IPS DF 6.9 (cell line): ENCODE measurements at places on chromosomes 3 and 15.

DNA sequence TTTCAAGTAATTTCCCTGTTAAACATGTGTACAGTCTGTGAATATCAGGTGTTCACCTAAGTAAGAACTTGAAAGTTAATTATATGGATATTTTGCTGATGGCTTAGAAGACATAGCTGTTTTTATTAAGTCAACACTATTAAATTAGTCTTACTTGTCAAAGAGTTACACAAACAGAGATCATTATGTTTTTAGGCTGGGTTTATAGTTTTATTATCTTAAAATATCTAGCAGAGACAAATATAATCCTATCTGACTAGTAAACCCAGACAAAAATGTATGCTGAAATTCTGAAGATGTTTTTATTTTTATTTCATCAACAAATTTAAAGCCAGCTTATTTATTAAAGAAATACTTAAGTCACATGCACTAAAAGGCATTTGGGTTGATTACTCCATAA is 51.2 kb upstream of the CCK start:
- DNase-seq = no peak

DNA sequence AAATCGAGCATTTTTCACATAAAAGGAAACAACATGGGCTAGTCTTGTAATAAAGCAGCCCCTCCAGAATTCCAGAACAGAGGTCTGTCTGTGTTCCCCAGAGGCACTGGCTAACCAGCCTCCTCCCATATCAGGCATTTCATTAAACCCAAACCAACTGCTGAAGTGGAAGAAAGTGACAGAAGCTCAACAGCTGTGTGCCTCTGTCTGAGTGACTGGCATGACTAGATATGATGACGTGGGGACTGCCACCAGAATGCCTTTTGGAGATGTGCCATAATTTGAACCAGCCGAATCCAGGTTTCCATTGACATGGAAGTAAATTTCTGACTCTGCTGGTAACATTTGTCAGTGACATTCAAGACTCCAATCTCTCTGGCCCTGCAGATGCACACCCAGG is 8.7 kb downstream of the LIMD1 start:
- DNase-seq = no peak

DNA sequence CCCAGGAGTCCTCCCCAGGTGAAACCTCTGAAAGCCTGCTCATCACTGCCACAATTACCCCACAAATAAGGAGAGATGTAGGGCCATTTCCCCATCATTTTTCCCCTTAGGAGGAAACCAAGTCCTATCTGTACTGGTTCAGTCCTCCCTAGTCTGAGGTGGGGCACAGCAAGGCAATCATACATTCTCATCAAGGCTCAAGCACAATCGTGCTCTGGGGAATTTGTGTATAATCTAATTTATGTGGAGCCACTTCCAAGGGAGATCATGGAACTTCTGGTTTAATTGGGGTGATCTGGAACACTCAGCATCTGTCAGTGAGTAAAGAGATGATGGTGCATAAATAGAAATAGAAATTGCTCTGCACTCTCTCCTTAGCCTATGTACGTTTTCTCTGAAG is 546.9 kb downstream of the IGSF11 start:
- DNase-seq = no peak

DNA sequence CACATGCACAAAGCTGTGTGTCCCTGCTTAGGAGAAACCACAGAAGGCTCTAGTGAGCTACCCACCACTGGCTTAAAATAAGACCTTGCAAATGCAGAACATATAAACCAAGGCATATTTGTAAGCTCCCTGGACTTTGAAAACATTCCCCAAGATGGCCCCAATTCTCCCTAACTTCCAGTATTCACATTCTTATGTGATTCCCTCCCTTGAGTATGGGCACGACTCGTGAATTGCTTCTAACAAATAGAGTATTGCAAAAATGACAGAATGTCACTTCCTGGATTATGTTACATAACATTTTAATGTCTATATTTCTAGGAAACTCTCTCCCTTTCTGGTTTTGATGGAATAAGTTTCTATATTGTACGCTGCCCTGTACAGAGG is 131.8 kb upstream of the MCTP2 start:
- no peak for DNase-seq

DNA sequence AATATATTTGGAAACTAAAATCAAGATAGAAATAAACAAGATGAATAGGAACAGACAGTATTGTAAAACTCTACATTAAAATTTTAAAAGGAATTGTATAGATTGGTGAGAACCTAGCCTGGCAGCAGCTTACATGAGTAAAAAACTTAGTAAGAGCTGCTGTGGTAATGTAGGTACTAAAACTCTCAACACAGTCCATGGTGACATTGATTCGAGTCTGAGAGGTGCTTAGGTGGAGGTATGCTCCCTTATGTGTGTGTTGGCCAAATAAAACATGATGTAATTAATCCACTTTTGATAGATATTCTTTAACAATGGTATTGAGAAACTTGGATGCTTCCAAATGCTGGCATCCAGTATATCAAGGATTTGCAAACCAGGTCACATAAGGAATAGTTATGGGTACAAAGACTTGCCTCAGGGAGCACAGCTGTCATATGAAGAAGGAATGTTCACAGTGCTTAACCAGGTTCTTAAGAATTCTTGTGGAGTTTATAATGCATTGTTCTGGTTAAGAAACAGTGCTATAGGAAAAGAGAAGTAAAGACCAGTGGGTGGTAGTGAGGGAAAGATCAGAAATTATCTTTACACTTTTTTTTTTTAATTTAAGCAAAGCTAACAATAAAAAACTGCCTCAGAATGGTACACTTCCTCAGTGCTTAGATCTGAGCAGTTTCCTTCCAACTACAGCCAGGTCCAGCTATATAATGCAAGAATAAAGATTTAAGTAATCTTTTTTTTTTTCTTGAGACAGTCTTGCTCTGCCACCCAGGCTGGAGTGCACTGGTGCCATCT is 24.6 kb upstream of the IL20RB start:
- no peak for DNase-seq

- no peak for DNase-seq
These were observed 272.7 kb downstream of the RPLP1 start for GRCh38 chr15:69725275-69725674.

GRCh38 chr3:78791753-78792152 is 976.0 kb downstream of the ROBO1 start:
- DNase-seq = no peak

- DNase-seq = no peak
These were observed 24.5 kb downstream of the SEMA3G start for GRCh38 chr3:52420388-52420787.

DNA sequence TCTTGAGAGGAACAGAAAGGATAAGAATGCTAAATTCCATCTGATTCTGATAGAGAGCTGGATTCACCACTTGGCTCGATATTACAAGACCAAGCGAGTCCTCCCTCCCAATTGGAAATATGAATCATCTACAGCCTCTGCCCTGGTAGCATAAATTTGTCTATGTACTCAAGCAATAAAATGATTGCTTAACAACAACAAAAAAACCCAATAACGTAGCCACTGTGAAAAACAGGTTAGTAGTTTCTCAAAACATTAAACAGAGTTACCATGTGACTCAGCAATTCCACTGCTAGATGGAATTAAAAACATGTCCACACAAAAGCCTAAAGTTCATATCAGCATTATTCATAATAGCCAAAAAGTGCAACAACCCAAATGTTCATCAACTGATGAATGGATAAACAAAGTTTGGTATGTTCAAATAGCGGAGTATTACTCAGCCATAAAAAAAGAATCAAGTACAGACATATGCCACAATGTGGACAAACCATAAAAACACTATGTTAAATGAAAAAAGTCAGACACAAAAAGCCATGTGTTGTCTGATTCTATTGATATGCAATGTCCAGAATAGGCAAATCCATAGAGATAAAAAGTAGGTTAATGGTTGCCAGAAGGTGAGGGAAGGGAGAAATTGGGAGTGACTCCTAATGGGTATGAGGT is 16.8 kb downstream of the BCL2L10 start:
- no peak for DNase-seq

DNA sequence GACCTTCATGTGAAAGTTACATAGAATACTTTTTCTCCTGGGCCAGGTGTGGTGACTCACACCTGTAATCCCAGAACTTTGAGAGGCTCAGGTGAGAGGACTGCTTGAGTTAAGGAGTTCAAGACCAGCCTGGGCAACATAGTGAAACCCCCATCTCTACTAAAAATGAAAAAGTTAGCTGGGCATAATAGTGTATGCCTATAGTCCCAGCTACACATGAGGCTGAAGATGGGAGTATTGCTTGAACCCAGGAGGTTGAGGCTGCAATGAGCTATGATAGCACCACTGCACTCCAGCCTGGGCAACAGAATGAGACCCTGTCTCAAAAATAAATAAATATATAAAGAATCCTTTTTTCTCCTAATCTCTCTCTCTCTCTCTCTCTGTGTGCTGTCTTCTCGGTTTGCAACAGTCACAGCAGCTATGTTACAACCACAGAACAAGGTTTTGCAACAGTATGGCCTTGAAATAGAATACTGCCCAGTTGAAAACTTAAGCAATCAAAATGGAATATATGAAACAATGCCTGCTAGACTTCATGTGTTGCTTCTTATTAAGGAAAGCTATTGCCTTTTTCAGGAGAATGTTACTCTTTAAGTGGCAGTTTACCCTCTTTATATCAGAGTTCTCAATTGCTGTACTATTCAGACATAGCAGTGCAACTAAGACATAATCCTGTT is 12.3 kb upstream of the DENND4A start:
- DNase-seq = no peak

- no peak for DNase-seq
These were observed 28.8 kb downstream of the DCP1A start for GRCh38 chr3:53318522-53318921.

GRCh38 chr3:114294940-114295480 is 1.2 kb downstream of the TIGIT start:
- DNase-seq = no peak

DNA sequence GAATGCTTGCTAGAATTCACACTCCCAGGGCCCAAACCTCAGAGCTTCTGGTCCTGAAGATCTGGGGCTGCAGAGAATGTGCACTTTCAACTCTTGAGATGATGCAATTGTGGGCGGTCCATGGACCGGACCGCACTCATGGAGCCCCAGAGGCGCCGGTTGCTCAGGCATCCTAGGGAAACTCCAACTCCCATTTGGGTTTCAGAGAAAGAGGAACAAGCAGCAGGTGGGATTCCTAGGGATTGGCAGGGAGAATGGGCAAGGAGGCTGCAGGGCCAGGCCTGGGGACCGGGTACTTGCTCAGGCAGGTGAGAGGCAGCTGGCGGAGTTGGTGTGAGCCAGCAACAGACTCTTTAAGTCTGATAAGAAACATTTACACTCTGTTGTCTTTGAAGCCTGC is 3.5 kb downstream of the NOX5 start:
- no peak for DNase-seq

DNA sequence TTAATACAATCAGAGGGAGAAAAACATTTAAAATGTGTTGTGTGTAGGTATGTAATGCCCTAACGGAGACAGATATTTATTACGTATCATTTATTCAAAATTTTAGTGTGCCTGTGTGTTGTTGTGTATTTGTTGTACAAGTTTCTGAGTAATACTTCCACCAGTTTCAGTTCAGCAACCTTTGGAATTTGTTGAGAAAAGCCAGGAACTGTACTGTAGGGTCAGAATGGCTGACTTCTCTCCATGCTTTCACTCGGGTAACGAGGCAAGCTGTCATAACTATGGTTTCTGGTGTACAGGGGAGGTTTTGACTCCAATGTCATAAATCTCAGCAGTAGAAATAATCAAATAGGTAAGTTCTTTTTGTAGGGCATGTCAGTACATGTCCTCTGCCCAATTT is 23.8 kb upstream of the CNTN6 start:
- DNase-seq = no peak

- DNase-seq = no peak
These were observed 169.6 kb downstream of the UACA start for GRCh38 chr15:70593795-70594194.

DNA sequence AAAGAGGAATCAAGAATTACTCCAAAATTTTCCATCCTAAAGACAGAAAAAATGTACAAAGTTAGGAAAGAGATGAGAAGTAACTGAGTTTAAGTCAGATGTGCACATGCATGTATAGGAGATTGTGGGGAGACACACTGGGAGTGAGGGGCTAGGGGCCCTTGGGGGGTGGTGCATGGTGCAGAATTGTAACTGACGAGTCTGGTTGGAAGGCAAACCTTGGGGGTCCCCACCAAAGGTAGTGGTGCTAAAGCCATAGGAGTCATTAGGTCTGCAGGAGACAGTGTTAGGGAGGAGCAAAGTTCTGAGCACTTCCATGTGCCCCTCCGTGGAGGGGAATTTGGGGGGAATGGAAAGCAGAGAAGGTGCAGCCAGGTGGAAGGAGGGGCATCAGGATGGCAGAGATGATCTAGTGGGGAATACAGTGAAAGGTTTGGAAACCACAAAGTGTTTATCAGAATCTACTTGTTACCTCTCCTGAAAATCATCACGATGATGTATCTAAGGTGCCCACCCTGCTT is 37.5 kb upstream of the EPHB1 start:
- DNase-seq = no peak

DNA sequence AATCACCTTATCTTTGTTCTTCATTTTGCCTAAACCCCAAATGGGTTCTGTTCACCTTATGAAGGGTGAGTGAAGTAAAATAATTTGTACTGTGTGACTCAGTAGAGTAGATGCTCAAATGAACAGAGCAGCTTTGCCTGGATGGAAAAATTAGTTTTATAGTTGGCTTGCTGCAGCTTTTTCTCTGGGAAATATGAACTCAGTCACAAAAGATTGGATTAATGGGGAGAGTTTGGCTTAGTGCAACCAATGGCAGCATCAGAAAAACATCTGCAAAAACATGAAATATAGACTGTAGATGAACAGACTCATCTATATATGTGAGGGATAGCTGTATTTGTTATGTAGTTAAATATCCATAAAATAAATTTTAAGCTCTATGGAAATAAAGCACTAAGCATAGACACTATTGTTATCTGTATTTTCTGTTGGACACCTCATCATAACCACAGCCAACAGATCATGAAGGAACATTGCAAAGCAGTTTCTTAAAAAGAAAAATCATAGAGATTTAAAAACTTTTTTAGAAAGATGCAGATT is 181.3 kb downstream of the ECT2 start:
- no peak for DNase-seq

DNA sequence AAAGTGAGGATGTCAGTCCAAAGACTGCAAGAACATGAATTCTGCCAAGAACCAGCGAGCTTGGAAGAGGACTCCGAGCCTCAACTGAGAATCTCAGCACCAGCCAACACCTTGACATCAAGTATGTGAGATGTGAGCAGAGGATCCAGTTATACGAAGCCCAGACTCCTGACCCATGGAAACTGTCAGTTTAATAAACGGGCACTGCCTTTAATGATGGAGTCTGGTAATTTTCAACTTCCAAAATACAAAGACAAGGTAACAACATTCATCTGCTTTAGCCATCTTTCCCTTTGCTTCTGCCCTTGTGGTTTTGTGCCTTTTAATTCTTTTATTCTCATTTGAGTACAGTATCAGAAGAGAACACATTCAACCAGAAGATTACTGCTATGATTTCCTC is 211.9 kb downstream of the ULK4 start:
- no peak for DNase-seq

- DNase-seq = no peak
These were observed 52.4 kb downstream of the BOC start for GRCh38 chr3:113263778-113264177.

- no peak for DNase-seq
These were observed 114.5 kb downstream of the GMPS start for GRCh38 chr3:155984791-155985417.

- no peak for DNase-seq
These were observed 44.4 kb downstream of the RAB11A start for GRCh38 chr15:65913631-65914199.

GRCh38 chr15:29688506-29689286 is 133.6 kb downstream of the TJP1 start:
- no peak for DNase-seq

GRCh38 chr15:45670511-45670910 is 35.7 kb downstream of the SQOR start:
- DNase-seq = no peak
